ENCODE measurements at places on chromosomes 2 and 18.

DNA sequence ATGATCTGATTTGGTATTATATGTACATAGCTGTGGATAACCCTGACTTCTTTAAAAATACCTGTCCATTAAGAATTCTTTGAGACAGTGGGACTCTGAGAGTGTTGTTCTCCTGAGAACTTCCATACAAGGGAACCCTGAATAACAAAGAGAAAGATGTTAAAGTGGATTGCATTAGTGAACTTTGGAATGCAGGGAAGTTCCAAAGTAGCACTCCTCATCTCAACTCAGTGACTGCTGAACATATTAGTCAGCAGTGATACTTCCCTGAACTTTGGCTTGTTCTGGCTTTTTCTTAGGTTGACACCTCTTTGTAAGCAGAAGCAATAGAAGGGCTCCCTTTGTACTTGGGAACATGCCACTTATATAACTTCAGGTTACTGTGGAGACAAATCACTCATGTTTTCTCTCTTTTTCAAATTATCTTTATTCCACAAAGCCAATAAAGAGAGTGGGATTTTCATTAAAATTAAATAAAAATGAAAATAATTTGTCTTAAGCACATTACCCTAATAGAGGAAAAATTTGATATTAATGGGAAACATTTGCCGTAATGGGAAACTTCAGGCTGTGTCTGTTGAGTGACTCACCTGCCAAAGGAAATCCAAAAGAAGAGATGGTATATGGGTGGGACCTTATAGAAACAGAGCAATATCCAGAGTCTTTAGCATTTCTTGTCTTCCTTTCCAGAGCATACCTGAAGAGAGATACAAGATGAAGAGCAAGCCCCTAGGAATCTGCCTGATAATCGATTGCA is 33.3 kb downstream of the CFLAR start:
- DNase-seq = peak; percentile 88

DNA sequence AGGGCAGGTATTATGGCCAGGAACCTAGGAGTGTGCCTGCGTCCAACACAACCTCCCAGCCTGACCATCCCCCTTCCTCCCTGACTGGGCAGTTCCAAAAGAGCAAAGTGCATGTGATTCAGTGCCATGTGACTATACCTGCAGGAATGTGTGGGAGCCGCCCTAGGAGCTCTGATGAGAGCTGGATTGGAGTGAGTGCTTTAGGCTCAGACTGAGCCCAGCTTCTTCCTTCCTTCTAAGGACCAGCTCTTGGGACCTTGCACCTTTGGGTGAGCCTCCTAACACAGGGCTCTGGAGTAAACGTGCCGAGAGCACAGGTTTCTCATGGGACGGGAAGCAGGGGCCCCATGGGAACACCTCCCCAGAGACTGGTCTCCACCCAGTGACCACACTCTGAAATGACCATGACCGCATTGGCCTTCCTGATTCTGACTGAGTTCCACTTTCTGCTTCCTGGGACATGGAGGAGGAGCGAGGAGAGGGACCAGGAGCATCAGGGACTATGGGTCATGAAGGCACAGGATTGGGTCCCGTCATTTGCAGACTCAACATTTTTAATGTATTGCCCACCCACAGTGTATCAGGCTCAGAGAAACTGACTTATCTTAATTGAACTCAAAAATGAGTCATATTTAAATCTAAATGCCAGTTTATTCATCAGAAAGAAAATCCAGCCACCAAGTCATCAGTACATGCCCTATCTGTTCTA is 87.8 kb upstream of the BCL2L11 start:
- DNase-seq = peak; percentile 13

GRCh38 chr2:205557873-205558272 is 124.4 kb upstream of the NRP2 start:
- DNase-seq = no peak

DNA sequence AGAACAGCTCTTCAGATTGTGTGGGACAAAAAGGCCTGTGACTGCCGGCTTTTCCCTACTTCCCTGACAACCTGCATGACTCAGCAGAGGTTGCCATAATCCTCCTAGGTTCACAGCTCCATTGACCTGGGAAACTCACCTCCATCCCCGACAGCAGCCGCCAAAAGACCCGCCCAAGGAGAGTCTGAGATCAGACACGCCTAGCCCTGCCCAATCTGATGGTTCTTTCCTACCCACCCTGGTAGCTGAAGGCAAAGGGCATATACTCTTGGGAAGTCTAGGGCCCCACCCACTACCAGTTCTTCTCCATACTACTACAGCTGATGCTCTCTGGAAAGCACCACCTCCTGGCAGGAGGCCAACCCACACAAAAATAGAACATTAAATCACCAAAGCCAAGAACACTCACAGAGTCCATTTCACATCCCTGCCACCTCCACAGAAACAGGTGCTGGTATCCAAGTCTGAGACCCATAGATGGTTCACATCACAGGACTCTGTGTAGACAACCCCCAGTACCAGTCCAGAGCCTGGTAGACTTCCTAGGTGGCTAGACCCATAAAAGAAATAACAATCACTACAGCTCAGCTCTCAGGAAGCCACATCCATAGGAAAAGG is 140.6 kb downstream of the NETO1 start:
- DNase-seq = peak; percentile 2

DNA sequence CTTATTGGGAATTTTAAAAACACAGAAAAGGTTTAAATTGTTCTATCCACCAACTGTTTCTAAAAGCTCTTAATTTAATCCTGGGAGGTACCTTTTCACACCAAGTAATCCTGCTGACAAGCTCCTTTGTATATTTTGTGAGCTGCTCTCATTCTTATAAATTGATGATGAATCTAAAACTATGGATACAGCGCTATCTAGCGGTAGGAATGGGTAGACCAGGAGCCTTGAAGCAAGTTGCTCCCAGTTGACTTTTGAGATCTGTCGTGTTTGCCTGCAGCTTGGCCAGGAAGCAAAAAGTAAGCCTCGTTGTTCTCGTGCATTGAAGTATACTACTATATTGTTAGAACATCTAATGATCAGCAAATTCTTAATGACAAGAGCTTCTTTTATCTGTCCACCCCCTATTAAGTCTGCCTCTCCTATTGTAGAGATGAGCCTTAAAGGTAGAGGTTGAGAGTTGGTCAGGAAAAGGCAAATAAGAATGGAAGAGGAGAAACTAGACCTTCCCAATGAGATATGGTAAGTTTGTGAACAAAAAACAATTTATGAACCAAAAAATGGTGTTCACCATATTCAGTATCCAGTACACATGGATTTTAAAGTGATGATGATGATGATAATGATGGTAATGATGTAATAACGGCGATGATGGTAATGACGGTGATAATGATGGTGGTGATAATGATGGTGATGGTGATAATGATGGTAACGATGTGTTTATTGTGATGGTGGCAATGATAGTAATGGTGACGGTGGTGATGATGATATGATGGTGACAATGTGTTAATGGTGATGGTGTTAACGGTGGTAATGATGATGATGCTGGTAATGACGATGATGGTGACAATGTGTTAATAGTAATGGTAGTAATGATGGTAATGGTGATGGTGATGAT is 212.1 kb upstream of the NCKAP5 start:
- DNase-seq = peak; percentile 92

DNA sequence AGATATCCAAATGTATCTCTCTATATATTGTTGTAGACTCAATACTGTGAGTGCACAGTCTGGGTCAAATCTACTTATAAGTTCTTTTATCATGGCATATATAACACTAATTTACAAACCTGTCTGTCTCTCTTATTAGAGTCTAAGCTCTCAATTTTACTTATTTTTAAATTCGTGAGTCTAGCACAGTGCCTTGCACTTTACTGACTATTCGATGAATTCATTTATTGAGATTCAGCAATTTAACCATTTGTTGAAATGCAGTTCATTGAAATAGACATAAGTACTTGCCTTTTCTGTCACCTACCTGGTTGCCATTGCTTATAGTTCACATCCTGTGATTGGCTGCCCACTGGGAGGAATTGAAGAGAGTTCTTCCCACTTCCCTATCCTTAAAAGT is 10.3 kb upstream of the ALS2 start:
- no peak for DNase-seq

GRCh38 chr2:177169810-177170514 is 42.6 kb upstream of the HNRNPA3 start:
- DNase-seq = no peak

- DNase-seq = no peak
Measured at GRCh38 chr2:237351796-237352195, 62.2 kb downstream of the COL6A3 start.

DNA sequence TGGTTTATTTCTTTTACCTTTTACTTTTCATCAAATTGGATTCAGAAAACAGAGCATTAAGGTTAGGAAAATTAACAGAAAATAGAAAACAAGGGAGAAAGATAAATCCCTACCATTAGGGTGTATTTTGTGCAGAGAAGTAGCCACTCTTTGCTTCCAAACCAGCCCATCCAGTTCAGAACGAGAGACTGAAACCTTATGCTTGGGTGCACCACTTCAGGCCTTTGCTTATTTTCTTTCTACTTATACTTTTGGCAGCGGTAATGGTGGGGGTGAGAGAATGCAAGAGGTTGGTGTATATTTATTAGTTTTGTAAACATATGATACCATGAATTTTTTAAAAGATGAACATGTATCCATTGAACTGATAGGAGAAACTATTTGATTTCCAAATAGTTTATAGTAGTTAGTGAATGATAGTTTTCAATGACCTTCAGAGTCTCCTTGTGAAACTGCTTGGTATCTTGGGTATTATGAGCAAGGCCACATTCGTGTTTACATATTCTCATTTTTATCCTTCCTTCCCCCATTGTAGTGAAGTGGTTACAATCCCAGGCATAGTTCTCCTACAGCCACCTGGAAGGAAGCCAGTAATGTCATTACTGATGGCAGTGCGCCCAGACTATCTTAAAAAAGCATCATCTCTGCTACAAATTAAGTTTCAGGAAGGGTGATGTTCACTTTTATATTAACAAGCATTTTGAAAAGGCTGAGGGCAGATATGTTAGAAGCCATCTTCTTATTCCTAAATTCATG is 60.8 kb downstream of the MFSD6 start:
- DNase-seq = peak; percentile 92

- DNase-seq = no peak
Measured at GRCh38 chr2:214382229-214382628, 28.6 kb upstream of the VWC2L start.

GRCh38 chr2:32904074-32904473 is 42.7 kb upstream of the LTBP1 start:
- DNase-seq = no peak

Measured in astrocyte of the hippocampus (primary cell).